ENCODE measurements at places on chromosomes 6 and 20.
A peak's percentile ranks its signal among the peaks of the same experiment; 100 is the strongest.

DNA sequence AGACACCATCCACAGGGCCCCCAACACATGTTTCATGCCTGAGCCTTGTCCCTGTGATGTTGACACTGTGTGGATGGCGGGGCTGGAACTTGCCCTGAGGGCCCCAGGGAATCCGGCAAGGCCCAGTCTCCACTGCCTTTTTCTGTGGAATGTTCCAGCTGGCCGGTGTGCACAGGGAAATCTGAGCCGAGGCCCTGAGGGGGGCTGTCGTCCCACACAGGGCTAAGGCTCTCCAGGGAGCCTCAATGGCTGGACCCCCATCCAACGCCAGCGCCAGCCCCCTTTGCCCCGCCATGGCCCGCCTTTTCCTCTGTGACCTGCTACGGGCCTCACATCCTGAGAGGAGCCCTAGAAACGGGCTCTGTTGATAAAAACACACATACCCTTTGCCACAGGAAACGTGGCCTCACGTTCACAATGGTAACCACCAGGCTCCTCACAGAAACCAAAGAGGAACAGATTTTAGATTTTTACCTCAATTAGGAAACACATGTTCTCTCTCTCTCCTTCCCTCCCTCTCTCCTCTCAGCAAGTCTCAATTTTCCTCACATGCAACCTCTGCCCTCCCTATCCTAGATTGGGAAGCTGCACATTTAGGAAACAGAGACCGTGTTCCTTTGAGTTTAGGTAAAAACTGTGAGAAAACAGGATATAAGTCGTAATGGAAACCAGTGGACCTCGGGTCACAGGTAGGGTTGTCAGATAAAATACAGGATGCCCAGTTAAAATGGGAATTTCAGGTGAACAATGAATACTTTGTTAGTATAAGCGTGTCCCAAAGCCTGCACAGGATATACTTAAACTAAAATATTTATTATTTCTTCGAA is 13.7 kb upstream of the ZNF831 start:
- peak; percentile 50 for DNase-seq

DNA sequence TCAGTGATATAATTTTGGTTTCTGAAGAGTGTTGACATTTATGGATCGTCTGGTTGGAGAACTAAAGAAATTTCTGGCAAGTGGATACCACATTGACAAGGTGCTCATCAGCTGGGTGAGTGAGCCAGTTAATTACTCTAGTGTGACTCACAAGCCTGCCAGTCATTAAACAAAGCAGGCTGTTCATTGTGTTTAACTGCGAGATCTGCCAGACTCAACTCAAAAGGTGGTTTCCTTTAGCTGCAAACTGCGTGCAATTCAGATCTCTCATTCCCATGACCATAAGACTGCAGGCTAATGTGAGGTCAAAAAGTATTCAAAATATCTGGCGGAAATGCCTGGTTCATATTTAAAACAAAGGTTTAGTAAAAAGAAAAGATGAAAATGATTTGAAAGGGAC is 32.5 kb upstream of the IYD start:
- DNase-seq, result no peak

- DNase-seq, result no peak
Measured at GRCh38 chr6:53487080-53487479, 57.8 kb downstream of the GCLC start.

DNA sequence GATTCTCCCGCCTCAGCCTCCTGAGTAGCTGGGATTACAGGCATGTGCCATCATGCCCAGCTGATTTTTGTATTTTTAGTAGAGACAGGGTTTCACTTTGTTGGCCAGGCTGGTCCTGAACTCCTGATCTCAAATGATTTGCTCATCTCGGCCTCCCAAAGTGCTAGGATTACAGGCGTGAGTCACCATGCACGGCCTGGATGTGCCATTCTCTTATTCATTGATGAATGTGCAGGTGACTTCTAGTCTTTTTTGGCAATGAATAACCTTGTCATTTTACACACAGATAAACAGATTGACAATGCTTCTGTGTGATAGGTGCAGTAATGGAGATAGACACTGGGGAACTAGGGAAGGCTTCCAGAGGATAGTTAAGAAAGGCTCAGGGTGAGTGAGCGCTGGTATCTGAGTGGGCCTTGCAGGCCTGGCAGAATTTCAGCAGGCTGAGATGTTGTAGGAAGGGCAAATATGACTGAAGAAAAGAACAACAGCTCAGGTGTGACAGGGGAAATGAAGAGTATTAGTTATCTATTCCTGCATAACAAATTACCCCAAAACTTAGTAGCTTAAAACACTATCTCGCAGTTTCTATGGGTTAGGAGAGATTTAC is 23.3 kb downstream of the PPARD start:
- no peak for DNase-seq

DNA sequence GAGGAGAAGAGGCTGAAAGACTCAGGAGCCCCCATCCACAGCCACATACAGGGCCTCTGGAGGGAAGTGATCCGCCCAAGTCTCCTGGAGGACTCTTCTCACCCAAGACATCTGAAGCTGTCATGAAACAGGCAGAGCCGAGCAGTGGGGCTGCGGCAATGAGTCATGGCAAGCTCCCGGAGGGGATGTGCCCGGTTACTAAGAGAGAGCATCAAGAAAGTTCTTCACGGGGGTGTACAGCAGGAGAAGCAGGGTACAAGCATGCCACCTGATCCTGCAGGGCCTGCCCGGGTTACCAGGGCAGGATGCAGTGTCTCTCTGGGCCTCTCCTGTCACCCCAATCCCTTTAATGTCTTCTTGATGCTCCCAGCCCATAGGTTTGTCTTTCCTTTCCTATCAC is 21.1 kb downstream of the TRIM26 start:
- DNase-seq, result no peak

GRCh38 chr20:1764136-1765033 is 106.8 kb upstream of the SIRPG start:
- no peak for DNase-seq

- DNase-seq, result no peak
Measured at GRCh38 chr20:2156224-2156623, 54.6 kb downstream of the STK35 start.

DNA sequence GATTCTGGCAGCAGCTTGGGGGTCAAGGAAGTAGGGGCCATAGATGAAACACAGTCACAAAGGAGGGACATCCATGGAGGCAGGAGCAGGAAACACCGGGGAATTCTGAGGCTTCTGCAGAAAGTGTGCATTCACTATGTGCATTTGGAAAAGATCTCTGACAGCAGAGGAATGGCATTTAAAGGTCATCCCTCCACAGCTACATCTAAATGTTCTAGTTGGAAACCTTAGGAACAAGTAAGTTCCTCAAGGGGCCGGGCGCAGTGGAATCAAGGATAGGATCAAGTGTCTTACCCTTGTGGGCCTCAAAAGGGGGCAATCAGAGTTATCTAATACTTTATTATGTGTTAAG is 8.8 kb downstream of the C6orf136 start:
- DNase-seq, result no peak

DNA sequence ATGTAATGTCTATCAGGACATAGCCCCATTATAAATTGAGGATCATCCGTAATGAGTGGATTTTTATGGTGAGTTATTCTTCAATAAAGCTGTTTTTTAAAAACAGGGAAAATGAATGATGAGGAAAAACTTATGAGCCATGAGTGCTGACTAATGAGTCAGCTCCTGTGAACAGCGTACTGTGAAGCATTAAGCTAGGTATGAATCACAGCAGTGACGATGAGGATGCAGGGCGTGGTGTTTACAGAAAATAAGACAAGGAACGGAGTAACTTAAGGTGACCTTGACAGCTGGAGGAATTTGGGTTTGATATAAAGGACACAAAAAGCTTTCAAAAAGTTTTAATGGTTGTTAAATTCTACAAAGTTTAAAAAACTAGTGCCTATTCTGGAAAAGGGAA is 96.3 kb downstream of the FOXF2 start:
- DNase-seq, result no peak

DNA sequence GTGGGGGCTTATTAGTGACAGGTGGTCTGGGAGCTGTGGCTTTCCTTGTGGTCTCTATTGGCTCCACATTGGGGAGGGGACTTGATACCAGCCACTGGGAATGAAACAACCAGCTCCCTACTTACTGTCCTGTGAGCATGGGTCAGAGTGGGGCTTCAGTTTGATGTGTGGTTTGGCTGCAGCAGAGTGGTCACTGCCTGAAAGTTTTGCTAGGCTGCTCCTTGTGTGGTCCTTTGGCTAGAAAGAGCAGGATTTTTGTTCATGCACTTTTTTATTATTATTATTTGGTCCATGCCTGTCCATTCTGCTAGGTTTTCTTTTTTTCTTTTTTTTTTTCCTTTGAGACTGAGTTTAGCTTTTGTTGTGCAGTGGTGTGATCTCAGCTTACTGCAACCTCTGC is 7.5 kb upstream of the TMEM14B start:
- no peak for DNase-seq

DNA sequence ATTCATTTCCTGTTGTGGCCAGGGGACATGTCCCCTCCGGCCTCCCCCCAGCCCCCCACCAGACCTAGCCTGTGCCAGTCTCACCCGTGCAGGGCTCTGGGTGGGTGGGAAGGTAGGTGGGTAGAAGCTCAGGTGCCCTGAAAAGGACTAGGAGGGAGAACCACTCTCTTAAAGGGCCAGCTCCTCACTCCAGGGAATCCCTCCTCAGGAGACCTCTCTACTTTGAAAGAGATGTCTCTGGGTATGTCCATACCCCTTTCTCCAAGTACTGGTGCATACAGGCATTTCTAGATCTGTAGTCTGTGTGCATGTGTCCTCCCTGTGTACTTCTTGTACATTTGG is 60.8 kb upstream of the EPB41L1 start:
- no peak for DNase-seq

GRCh38 chr6:140660295-140660694 is 1285.8 kb upstream of the CITED2 start:
- no peak for DNase-seq

- DNase-seq, result no peak
Measured at GRCh38 chr6:106629859-106630163, 433 bp downstream of the QRSL1 start.

DNA sequence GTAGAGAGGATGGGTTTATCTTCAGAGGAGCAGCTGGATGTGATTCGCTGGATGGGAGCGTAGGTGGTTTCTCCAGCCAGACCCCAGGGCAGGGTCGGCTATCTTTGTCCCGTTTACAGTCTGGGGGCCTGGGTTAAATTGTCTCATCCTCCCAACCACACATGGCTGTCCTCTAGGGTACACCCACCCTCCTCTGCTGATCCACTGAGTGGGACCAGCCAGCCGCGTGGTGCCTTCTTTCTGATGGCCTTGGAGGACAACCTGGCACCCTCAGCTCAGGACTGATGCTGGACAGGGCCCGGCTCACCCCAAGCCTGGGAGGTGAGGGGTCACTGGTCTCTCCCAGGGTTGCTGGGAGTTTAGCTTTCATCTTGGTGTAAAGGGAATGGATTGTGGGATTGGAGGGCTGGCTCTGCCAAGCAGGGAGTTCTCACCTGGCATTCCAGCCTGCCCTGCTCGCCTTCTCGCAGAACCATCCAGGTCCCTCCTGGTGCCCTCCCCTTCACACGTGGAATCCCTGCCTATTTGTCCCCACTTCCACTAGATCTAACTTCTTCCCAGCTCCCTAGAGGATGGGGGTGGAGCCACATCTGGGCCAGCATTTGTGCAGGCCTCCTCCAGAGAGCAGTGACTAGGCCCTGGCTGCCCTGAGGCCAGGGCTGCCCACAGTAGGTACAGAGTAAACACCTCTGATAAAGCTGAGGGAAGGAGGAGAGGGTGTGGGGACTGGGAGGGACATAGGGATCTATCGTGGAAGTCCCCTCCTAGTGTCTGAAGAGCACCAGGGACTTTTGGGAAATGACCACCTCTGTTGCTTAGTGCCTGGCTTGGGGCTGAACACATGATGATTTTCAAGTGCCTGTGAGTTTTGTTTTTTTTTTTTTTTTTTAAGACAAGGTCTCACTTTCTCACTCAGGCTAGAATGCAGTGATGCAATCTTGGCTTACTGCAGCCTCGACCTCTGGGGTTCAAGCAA is 1.6 kb downstream of the ITPR3 start:
- DNase-seq, result no peak

GRCh38 chr20:58407966-58408557 is 19.0 kb downstream of the VAPB start:
- no peak for DNase-seq

GRCh38 chr20:11092151-11092550 is 418.4 kb upstream of the JAG1 start:
- no peak for DNase-seq

- no peak for DNase-seq
Measured at GRCh38 chr20:57491373-57491772, 33.6 kb downstream of the CTCFL start.

DNA sequence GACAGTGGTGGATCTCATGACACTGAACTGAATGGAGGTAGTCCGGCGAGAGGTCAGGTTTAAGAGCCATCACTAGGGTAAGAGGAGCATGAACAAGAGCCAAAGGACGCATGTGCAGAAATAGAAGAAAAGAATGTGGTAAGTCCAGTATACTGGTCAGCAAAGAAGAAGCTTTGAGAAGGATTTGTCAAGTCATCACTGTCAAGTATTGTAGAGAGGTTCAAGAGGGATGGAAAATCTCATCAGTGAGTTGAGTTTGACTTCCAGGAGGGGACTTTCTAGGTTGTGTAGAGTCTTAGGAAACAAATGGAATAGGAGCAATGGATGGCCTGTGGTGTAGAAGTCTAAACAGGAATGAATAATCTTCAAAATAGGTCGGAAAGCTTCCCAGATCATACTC is 161.8 kb downstream of the BTBD3 start:
- DNase-seq, result no peak

- DNase-seq, result no peak
Measured at GRCh38 chr6:159193923-159194322, 24.7 kb downstream of the FNDC1 start.

GRCh38 chr20:43462660-43463526 is 5.2 kb downstream of the SRSF6 start:
- DNase-seq, result no peak

DNA sequence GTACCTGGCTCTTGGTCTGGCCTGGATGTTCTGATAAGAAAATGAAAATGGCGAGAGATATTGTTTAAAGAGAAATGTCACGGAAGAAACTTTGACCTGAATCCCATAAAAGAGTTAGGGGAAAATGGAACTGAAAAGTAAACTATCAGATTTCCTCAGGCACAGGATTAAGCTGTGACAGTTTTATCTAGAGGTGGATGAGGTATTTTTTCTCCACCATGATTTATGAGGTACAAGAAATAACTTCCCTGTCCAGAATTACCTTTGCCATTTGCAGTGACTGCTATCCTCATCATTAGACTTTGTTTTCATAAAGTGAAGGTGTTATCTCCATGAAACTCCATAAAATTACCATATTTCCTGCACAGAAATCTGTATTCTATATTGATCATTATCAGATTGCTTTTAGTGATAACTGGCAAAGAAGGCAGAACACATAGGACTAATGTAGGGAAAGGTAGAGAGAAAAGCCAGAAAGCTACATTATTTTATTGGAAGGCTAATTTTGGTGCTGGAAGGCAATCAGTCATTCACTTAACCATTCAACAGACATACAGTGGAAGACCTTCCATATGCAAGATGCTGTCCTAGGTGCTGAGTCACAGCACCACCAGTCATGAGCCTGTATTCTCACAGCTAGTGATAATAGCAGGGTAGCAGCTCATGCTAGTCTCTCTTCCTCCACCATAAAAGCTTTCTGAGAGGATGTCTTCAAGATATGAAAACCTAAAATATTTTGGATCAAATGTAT is 427.3 kb upstream of the CITED2 start:
- DNase-seq, result no peak

DNA sequence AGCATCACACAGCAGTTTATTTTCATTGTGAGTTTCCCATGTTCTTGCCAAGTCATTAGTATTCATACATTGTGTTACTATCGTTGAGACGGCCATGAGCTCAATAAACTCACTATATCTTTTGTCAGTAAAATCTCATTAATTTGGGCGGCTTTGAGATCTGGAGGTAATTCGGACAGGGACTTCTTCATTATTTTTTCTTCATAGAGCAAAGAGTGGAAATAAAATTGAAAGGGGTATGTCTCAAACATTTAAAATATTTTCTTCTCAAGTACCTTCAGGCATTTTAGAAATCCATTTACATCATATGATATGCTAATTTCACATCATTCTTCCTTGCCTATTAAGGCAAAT is 14.6 kb downstream of the NOX3 start:
- no peak for DNase-seq

All from left renal pelvis (tissue), 4 donors.